ENCODE measurements at places on chromosomes 2 and 18.

- DNase-seq: no peak
Observed at GRCh38 chr2:75994759-75995158, 284.0 kb upstream of the GCFC2 start.

- DNase-seq: no peak
Observed at GRCh38 chr2:149537092-149537726, 50.4 kb downstream of the MMADHC start.

DNA sequence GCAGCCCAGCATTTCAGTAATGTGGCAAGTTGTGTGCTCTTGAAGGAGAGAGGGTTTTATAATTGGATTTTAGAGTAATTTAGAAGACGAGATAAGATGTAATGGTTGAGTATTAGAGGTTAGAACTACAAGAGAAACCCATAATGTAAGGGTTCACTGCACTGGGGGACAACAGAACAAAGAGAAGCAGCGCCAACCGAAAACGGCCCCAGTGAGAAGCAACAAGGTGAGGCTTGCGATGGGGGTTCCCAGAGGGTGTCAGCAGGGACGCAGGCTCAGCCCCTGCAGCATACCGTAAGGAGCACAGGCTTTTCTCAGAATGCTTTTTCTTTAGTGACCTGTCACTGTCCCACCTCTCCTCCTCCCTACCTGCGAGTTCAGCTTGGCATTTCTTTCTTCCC, 183.9 kb upstream of the ETAA1 start:
- DNase-seq: no peak

- peak; percentile 11 for DNase-seq
Observed at GRCh38 chr2:202831242-202832220, 40.0 kb downstream of the ICA1L start.

DNA sequence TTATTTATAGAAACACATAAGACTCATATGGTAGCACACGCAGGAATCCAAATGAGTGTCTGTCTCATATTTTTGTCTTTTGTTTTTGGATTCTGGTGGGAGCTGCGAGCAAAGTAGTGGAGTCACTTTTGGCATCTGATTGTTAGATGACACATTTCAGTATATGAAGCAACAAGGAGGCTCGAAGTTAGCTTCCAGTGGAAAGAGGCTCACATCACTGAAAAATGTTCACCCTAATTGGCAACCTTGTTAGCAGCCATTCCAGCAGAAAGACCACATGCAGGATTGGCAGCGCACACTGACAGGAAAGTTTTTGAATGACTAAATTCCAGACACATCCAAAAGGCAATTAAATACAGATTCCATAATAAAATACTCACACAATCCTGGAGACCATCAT, 87.4 kb downstream of the MYT1L start:
- no peak for DNase-seq

DNA sequence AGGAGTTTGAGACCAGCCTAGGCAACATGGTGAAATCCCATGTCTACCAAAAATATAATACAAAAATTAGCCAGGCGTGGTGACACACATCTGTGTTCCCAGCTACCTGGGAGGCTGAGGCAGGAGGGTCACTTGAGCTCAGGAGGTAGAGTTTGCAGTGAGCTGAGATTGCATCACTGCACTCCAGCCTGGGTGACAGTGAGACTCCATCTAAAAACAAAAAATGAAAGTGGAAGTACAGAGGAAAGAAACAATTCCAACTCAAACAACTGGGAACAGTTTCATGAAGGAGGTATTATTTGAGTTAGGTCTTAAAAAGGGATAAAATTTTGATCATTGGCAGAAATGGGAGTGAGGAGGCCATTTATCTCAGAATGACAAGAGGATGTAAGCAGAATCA, 6.3 kb upstream of the RAB1A start:
- DNase-seq: no peak

- no peak for DNase-seq
Observed at GRCh38 chr2:163729636-163730273, 6.1 kb downstream of the FIGN start.

DNA sequence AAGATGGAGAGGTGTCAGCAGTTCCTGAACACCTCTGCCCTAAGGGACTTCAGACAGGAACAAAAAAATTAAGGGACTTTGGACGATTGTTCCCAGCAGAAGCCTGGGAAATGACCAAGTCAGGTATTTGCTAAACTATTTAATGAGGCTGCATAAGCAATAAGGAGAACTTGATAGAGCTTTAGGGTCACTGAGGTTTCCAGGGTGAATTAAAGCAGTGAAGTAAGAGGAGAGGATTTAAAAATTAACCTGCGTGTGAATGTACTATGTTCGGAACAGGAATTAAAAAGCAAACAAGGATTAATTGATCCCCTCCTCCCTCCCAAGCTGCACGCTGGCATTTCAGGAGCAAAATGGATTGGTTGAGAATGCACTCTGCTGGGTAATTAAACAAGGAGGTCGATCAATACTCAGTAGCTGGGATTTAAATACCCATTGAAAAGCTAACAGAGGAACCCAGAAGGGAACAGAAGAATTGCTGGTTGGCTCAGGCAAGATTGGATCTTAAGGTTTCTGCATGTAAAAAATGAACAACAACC, 157.2 kb downstream of the RNF152 start:
- DNase-seq: no peak

DNA sequence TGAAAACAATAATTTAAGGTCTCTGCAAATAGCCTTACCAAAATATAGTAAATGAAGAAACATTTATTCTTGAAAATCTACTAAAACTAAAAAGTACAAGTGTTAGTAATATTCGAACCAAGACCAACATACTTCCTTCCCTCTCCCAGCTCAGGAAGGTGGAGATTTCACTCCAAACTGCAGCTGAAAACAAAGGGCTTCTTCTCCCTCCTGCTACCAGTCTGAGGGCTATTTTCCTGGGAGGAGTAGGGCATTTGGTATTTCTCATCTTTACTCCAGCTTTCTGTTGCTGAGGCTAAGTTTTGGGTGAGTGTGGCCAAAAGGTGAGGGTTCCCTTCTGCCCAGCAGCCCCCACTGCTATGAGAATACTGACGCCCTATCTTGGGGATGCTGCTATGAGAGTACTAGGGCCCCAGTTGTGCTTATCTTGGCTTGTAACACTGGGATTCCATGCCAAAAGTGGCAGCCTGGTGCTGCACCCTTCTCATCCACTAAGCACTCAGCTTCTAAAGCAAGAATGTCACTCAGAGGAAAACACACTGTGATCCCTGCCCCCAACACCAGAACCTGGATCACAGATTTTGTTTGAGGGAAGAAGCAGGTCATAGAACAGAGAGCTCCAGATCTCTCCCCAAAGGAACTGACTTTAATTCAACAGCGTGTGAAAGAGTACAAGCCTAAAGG, 130.7 kb upstream of the KLF7 start:
- no peak for DNase-seq

DNA sequence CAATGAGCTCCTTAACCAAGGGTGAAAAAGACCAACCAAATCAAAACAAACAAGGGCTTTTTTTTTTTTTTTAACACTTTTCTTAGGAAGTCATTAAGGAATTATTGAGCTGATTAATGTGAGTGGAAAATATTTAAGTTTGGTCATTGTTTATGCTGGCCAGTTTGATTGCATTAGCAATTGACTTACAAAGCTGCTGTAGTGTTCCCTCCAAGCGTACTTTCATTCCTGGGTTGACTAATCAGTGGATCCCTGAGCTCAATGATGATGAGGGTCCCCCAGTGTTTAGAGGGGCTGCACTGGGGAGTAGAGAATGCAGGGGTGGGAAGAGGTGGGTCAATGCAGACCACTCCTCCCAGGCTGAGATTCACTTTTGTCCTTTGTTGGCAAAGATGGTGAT, 119.3 kb downstream of the PRKCE start:
- DNase-seq: no peak

DNA sequence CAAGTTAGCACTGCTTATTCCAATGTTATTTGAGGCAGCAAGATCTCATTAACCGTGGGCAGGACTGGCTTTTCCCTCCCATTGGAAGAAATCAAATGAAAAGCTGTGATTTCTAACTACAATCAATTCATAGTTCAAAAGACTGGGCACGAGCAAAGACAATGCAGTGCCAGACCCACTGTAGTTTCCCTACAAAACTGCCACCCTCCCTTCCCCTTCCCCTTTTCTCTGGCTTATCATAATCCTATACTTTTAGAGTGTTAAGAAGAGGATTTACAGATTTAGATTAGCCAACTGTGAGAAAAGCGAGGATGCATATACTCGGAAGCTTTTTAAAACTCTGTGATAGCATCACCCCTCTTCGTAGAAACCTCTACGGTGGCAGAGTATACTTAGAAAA, 260.4 kb downstream of the STK39 start:
- DNase-seq: no peak

- DNase-seq: no peak
Observed at GRCh38 chr2:176546550-176546949, 277.3 kb downstream of the MTX2 start.

DNA sequence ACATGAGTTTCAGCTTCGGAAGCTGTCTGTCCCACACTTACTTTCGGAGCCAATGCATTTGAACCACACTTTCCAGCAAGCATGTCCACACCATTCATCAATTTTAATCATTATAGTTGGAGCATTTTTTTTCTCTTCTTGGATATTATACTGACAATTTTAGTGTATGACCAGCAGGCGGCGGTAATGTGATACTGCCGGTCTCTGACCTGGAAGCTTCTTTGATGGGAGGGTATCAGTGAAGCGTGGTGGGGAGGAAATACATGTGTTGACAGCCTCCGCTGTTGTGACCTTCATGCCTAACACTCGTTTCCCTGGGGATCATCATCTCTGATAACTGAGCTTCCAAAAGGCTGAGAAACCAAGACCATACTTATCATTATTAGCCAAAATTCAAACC, 231.7 kb downstream of the GBX2 start:
- DNase-seq: no peak

DNA sequence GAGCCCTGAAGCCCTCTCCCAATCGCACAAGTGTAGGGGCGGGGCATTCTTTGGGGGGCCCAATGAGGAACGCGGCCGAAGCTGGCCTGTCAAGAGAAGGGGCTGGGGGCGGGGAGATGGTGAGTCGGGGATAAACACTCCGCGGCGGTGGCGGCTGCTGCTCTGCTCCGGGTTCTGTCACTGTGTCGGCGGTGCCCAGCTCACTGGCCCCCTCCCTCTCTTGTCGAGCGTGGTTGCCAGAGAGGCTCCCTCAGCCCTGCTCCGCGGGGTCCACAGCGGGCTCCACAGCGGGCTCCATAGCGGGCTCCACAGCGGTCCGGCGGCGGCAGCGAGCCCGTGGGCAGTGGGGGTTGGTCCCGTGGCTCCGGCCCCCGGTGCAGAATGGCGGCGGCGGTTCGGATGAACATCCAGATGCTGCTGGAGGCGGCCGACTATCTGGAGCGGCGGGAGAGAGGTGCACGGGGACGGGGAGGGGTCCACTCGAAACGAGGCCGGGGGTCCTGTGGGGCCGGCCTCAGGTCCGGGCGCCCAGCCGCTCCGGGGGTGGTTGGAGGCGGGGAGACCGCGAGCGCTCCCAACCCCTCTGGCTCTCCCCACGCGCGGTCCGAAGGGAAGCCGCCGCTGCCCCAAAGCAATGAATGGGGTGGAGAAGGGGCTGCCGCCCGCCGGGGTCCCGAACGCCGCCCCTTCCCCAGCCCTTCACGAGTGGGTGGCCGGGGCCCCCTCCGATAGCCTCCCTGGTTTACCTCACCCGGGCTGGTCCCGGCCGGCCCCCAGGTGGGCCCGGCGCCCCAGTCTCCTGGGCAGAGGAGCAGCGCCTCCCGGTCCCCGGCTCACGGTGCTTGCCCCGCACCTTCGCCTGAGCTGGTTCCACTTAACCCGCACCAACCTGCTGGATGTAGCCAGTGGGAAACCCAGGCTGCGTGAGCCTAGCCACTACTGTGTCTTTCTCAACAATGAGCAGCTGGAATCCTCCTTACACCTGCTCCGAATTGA, at the start of gene MXD1:
Gene MXD1 (plus strand): TSS at position 160 of the 996 bp plus-strand sequence. CDS start 222 bp downstream, at position 382.
- no peak for DNase-seq

- DNase-seq: no peak
Observed at GRCh38 chr2:69465513-69466456, 28.6 kb upstream of the NFU1 start.

DNA sequence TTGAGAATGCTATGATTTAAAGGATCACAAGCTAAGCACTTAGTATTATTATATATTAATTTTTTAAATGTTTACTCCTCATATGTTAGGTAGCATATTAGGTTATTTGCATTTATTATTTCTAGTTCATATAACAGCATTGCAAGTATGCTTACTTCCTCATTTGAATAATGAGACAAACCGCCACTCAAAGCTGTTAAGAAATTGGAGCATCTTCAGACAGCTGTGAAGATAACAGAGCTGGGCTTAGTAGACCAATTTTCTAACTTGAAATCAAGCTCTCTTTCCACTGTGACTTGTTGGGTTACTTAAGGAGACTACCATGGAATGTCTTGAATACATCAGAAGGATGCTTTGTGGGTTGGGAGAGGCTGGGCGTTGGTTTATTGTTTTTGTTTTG, 139.3 kb downstream of the ASXL3 start:
- no peak for DNase-seq

DNA sequence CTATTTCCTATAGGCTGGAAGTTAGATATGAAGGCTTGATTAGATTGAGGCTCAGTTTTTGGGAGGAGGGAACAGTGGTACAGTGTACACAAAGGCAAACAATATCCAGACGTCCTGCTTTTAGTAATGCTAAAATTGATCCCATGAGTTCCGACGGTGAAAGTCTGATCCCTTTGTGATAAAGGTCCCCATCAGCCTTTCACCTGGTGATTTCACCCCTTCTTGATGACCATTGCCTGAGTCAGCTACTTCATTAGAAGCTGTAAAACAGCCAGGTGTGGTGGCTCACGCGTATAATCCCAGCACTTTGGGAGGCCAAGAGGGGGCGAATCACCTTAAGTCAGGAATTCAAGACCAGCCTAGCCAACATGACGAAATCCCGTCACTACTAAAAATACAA, 29.7 kb downstream of the TWSG1 start:
- no peak for DNase-seq

DNA sequence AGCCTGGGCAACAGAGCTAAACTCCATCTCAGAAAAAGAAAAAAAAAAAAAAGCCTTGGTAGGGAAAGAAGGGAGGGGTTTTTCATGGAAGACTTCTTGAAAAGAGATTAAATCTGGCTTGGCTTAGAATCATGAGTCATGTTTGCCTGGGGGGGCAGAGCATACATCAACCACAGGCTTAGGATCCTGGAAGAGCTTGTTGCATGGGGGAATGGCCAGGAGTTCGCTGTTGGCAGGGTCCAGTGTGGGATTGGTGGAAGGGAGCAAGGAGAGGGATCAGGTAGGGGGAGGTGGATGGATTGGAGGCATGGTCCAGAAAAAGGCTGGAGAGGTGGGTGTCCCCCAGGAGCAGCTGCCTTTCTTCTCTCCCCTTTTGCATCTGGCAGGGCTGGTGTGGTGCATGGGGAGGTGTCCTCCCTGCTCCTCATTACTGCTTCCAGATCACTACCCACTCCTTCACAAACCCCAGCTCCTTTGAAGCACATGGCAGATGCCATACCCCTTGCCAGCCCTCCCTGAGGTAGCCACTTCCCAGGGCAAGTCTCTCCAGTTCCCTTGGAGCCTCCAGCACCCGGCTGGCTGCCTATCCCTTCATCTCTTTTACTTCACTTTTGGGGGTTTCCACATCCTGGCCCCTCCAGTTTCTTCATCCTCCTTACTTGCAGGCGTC, 2.5 kb downstream of the ARMC9 start:
- no peak for DNase-seq
